ENCODE measurements at places on chromosomes 11 and 22.

GRCh38 chr11:66933531-66933930, 24.7 kb downstream of the PC start:
- no peak for DNase-seq

GRCh38 chr11:86205421-86206336, 38.9 kb upstream of the EED start:
- DNase-seq, result no peak

GRCh38 chr11:28132548-28132947, 24.4 kb downstream of the METTL15 start:
- DNase-seq, result no peak

GRCh38 chr11:69461272-69461962, 20.0 kb upstream of the LINC01488 start:
- no peak for DNase-seq

GRCh38 chr11:134032501-134033091, 36.3 kb upstream of the JAM3 start:
- no peak for DNase-seq

- DNase-seq, result no peak
Measured at GRCh38 chr11:71146846-71147245, 105.5 kb downstream of the SHANK2 start.

GRCh38 chr11:36657610-36658267, 59.7 kb upstream of the RAG2 start:
- DNase-seq, result no peak

GRCh38 chr22:30871391-30872284, 96.9 kb downstream of the MORC2 start:
- DNase-seq, result no peak

GRCh38 chr22:22410677-22411076, 97.9 kb downstream of the ZNF280B start:
- no peak for DNase-seq

GRCh38 chr11:12556155-12556554, 118.1 kb upstream of the TEAD1 start:
- DNase-seq, result no peak

DNA sequence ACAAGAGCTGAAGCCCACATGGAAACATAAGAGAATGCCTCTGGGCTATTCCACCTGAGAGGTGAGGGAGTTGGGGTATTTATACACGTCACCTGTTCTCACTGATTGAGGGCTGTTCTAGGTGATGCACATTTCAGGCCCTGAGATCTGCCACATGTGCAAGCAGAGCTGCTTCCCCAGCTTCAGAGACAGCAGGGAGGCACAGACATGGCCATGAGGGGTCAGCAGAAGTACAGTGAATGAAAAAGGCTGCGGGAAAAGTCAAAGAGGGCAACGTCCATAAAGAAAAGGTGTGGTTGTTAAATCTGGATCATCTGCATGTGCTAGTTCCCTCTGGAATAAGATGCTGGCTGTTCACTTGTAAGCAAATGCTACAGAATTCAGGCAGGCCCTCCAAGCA, 75.4 kb downstream of the GAB4 start:
- DNase-seq, result no peak

DNA sequence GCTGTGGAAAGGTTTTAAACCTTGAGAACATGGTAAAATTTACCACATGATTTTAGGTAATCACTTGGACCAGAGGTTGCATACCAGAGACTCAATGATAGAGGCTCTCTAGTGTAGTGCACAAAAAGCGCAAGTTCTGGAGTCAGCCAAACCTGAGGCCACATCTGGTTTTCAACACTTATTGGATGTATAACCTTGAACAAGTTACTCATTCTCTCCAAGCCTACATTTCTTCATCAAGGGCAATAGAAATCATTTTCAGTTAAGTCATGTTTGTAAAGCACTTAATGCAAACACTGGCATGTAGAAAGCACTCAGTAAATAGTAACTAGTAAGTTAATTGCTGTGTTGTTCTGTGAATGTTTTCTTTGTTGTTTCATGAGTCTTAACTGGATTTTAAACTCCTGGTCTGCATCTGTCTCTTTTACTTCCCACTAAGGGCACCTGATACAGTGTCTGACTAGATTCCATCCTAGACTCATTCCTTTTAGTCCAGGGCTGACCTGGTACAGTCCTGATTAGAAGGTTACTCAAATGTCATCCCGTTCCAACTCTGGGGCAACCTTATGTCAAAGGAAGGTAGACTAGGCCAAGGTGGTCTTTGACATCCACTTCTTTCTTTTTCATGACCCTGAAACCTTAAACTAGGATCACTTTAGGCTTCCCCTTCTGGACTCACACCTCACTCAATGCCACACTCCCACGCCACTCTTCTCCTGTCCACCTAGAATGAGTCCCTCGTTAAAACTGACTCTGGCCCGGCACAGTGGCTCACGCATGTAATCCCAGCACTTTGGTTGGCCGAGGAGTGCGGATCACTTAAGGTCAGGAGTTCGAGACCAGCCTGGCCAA, 34.5 kb upstream of the EED start:
- no peak for DNase-seq

- DNase-seq, result no peak
Measured at GRCh38 chr11:20015529-20016427, 144.5 kb downstream of the DBX1 start.

GRCh38 chr22:45738206-45738605, 66.6 kb downstream of the ATXN10 start:
- DNase-seq, result no peak

GRCh38 chr22:29907753-29908515, 25.0 kb downstream of the MTMR3 start:
- DNase-seq, result no peak

GRCh38 chr11:62399878-62400266, 19.0 kb upstream of the SCGB1A1 start:
- no peak for DNase-seq

- DNase-seq, result no peak
Measured at GRCh38 chr11:126137136-126137535, 74.3 kb downstream of the RPUSD4 start.

DNA sequence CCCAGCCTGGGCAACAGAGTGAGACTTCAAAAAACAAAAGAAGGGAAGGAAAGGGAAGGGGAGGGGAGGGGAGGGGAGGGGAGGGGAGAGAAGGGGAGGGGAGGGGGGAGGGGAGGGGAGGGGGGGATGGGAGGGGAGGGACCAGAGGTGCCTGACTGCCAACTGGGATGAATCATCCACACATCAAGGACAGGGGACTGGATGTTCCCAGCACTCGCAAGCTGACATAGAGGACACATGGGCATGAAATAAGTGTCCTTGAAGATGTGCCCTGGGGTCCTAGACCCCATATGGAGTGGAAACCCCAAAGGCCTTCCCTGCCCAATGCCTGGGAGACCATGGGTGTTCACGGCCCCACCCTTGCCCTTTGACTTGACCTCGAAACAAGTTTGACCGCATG, 19.8 kb downstream of the TST start:
- DNase-seq, result no peak

DNA sequence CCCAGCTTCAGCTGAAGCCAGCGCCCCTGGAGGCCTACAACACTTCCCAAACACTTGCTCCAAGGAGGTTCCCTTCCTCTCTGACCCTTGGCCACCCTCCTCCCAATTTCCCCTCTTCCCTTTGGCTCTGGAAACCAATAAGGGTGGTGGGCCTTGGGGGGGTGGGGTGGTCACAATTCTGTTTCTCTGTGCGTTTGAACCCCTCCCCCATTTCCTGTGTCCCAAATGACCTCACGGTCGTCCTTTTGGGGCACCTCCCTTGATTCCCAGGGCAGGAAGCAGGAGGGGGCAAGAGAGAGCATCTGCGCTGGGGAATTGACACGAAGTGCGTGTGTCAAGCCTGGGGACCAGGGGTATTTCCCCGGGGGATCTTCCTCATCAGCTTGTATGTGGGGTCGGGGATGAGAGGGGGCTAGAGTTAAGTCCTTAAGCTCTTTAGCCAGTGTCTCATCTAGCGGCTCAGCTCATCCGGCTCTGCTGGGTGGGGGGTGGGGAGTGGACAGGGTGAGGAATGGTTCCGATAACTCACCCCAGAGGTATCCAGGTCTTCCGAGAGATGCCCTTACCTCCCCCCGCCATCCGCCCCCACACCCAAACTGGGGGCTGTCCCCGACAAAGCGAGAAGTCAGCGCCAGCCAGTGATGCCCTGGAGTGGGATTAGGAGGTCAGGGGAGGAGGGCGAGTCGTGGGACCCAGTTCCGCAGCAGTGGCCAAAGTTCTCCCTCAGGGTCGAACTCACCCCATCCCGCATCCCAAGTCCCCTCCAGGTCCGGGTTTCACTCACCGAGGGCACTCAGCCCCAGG, 587 bp downstream of the ESAM start:
- DNase-seq, result no peak

GRCh38 chr11:79173615-79174014, 267.2 kb downstream of the TENM4 start:
- no peak for DNase-seq

GRCh38 chr11:119652907-119653659, 75.9 kb downstream of the NECTIN1 start:
- no peak for DNase-seq

- DNase-seq, result no peak
Measured at GRCh38 chr11:57786436-57786835, 24.8 kb downstream of the CTNND1 start.

DNA sequence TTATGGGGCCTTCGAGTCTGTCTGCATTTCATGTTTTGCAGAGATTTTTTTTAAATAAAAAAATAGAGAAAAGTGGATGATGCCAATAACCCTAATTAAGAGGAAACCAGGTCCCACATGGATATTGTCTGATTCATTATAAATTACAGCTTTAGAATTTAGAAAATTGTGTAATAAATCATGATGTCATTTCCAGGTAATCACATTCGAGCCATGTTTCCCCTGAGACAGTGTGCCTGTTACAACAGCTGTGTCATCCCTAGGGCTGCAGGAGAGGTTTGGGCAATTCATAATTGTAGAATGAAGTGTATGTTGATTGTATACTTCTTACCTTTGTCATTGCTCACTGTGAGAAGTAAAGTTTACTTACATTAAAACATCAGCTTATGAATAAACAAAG, 38.3 kb downstream of the NCAM1 start:
- no peak for DNase-seq

DNA sequence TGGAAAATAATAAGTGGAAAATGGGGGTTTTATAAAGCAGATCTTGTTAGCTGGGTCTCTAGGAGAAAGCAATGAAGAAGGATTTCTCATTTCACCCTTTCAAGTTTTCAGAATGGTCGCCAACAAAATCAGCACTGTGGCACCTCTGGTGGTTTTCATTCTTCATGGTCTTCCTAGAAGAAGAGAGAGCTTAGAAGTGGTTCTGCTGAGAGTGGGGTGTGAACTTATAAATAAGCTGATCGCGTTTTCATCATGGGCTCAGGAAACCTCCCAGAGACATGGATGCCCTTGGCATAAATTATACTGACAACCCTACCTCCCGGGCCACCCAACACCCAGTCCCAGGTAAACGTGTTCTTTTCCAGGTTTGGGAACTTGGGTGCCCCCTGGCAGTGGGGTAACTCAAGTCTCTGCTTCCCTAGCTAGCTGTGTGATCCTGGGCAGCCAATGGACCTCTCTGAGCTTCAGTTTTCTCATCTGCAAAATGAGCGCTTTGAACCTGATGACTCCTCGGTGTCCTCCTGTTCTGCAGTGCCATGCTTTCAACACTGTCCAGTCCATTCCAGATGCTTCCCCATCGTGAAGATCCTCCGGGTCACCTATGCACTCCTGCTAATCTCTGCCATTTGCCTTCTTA, 72.6 kb upstream of the GRAMD1B start:
- DNase-seq, result no peak

GRCh38 chr11:23041001-23041503, 180.8 kb upstream of the CCDC179 start:
- DNase-seq, result no peak

DNA sequence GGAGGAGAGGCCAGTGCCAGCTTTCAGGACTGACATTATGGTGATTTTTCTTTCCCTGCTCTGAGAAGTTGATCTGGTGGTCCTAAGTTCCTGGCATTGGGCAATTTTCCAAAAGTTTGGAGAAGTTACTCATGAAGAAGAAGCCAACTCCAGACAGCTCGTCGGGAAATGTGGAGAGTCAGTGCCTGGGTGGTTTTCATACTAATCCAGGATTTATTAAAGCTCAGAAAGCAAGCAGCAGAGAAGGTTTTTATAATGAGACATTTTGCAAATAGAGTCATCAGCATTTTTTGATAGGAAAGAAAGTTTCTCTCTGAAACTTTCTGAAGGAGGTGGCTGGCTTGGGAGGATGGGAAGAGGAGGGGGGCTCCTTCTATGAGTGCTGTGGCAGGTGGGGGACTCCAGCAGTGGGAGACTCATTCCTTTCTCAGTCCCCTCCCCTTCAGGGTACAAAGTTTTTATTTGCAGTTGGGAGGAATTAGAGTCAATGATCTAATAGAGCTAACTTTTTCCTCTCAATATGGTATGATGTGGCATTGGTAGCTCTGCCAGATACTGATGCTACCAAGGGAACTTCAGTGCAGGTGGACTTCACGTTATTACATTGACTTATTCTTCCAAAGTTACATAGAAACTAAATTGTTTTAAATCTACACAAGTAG, 55.4 kb downstream of the LIF start:
- DNase-seq, result no peak

DNA sequence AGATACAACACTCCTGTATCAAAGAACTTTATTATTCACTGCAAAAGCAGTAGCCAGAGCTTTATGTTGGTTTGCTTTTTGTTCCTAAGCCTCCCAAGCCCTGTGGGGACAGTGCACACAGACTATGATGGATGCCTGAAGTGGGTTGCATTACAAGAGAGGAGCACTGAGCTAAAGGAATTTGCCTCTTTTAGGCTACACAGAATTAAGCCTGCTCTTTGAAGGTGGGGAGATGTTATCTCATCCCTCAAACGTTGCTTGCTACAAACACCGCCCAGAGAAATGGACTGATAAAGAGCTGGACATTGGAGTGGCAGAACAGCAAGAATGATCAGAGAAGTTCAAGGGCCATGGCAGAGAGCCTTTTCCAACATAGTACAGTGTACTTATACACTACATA, 2.5 kb upstream of the POGLUT3 start:
- DNase-seq, result no peak

- DNase-seq, result no peak
Measured at GRCh38 chr11:17635551-17635938, 83.8 kb upstream of the MYOD1 start.

DNA sequence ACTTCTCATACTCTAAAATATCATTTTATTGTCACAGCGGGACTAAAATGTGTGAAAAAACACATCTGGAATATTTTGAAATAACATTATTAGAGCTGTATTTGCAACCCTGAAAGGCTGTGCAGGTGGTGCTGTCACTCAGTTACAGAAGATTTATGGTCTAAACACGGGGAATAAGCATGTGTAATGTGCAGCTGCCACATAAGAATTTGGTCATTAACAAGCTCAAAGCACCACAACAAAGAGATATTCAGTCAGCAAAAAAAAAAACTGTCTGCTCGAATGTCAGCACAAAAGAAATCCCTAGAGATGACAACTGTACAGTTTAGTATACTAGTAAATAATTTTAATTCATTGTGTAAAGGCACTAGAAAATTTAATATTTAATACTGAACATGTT, 31.3 kb downstream of the TMEM123 start:
- no peak for DNase-seq

- DNase-seq, result no peak
Measured at GRCh38 chr11:26201411-26201810, 130.5 kb upstream of the ANO3 start.

DNA sequence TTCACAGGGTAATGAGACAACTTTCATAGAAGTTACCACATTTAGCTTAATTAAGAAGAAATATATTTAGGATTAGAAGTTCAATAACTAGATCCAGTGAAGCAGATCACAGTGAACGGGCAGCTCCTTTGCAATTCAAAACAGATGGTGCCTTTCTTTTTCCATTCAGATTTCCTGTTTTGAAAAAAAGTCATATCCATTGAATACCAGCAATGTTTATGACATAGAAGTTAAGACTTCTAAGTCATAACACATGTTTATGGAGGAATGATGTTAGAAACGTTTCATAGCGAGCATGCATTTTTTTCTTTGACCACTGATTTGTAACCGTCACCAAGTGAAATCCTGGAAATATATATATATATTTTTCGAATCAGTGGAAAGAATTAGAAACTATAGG, 24.7 kb downstream of the LUZP2 start:
- no peak for DNase-seq

All from activated naive CD4-positive, alpha-beta T cell treated with anti-CD3 and anti-CD28 coated beads, Interleukin-2, amount 50 U/mL, for 72 hours (primary cell).